ENCODE measurements at places on chromosomes 2 and 18. TPM values are rescaled to one million over a fixed set of nuclear protein-coding genes. Genes with fewer than 3 reads are reported as not detected.

The SERPINB11 gene
- total RNA-seq = not detected

The ACYP2 gene
- total RNA-seq = 13.4 TPM

The DLGAP1 gene
- 0.53 TPM for total RNA-seq

The RIT2 gene
- not detected for total RNA-seq

The CDH2 gene
- 368 TPM for total RNA-seq

The EGR4 gene
- not detected for total RNA-seq

The MOCOS gene
- total RNA-seq = 5.6 TPM

The ING5 gene
- total RNA-seq = 40.1 TPM

The DSG4 gene
- not detected for total RNA-seq

The CXCR1 gene
- not detected for total RNA-seq

The SKA1 gene
- 3.0 TPM for total RNA-seq

The ZNF385B gene
- total RNA-seq = not detected

The NEUROD1 gene
- total RNA-seq = not detected

The ERICH2 gene
- total RNA-seq = 0.76 TPM

The HDAC4 gene
- 17.7 TPM for total RNA-seq

The EML6 gene
- total RNA-seq = 1.2 TPM

The TTR gene
- not detected for total RNA-seq

The SKOR2 gene
- total RNA-seq = not detected

The RNF125 gene
- total RNA-seq = 0.13 TPM

The CERKL gene
- total RNA-seq = not detected

The SOX11 gene
- total RNA-seq = 0.03 TPM

The APCDD1 gene
- total RNA-seq = 8.2 TPM

The B3GNT7 gene
- total RNA-seq = 1.1 TPM

The LCT gene
- 0.03 TPM for total RNA-seq

The TLX2 gene
- not detected for total RNA-seq

The PDCL3 gene
- total RNA-seq = 9.6 TPM

The SRD5A2 gene
- total RNA-seq = not detected

The C1GALT1C1L gene
- 0.20 TPM for total RNA-seq

The TOGARAM2 gene
- under 0.01 TPM for total RNA-seq

The TMEM198 gene
- total RNA-seq = 1.3 TPM

The CD8A gene
- total RNA-seq = 0.07 TPM

The FOSL2 gene
- 84.3 TPM for total RNA-seq

The LYG2 gene
- not detected for total RNA-seq

The TMEM37 gene
- total RNA-seq = not detected

The SP140 gene
- 0.52 TPM for total RNA-seq

The CHRND gene
- not detected for total RNA-seq

The NYAP2 gene
- total RNA-seq = not detected

The CDH7 gene
- not detected for total RNA-seq

The PARD3B gene
- total RNA-seq = 13.6 TPM

The POTEJ gene
- not detected for total RNA-seq

The BOD1L2 gene
- not detected for total RNA-seq

The CD226 gene
- total RNA-seq = 0.69 TPM

The DHRS9 gene
- total RNA-seq = 2.7 TPM

The GKN2 gene
- total RNA-seq = not detected

The HMSD gene
- not detected for total RNA-seq

The MBOAT2 gene
- 51.4 TPM for total RNA-seq

The COL4A4 gene
- 7.7 TPM for total RNA-seq

The KHK gene
- 0.98 TPM for total RNA-seq

The EHBP1 gene
- total RNA-seq = 61.9 TPM

The NEB gene
- total RNA-seq = 0.33 TPM

The RSAD2 gene
- total RNA-seq = 0.33 TPM

The BAZ2B gene
- total RNA-seq = 38.6 TPM

The TET3 gene
- 4.5 TPM for total RNA-seq

The TXNDC2 gene
- not detected for total RNA-seq

The MLPH gene
- total RNA-seq = 14.2 TPM

The RAD51AP2 gene
- total RNA-seq = not detected

The CYP27C1 gene
- total RNA-seq = under 0.01 TPM

The CKAP2L gene
- 1.3 TPM for total RNA-seq

The ACTG2 gene
- total RNA-seq = 32.7 TPM
